ENCODE measurements at places on chromosomes 4 and X.
A peak's percentile ranks its signal among the peaks of the same experiment; 100 is the strongest.

- peak; percentile 3 for DNase-seq
These were observed 323.9 kb upstream of the CASK start for GRCh38 chrX:42247241-42247640.

DNA sequence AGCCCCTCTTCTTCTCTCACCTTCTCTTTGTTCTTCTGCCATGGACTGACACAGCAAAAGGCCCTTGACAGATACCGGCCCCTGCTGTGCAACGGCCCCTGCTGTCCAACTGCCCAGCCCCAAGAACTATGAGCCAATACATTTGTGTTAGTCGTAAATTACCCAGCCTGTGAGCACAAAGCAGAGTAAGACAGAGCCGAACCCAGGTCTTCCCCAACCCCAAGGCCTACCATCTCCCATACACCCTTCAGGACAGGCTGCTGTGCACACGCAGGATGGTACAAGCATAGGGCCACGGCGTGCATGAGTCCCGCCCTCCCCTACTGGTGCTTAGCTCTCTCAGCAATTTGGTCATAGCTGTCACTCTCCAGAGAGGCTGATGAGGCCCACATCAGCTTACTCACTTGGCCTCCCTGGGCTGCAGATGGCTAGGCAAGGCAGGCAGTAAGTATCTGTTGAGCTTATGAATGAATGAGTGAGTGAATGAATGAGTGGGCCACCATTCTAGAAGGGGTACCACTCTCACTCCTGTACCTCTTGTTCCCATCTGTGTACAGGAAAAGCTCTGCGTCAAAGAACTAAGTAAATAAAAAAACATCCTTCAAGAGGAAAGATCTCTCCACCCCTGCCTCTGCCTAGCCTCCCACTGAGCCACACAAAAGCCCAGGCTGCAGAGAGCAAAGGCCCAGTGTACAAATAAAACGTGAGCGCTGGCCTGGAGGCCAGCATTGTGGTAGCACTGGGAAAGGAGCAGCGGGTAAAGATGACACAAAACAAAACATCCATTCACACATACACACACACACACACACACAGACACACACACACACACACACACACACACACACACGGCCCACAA is 13.9 kb downstream of the WDR1 start:
- no peak for DNase-seq

- DNase-seq = peak; percentile 37
These were observed 87.8 kb downstream of the GPRASP3 start for GRCh38 chrX:102808336-102808735.

GRCh38 chrX:70009970-70010369 is 39.8 kb downstream of the AWAT2 start:
- no peak for DNase-seq

DNA sequence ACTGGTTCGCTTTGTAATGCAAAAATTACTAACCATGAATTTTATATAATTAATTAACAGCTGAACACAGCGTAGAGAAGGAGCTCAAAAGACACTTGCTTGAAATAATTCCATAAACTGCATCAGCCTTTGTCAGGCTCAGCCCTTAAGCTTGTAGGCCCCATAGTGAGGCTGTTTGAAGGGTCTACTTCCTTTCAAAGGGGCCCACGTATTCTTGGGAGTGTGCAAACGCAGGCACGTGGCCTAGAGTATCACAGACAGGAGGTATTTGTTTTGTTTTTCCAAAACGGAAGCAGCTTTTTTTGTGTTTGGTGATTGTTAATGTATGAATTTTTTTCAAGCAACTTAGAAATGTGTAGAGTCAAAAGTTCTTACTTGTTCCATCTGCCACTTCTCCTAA is 25.6 kb upstream of the EGF start:
- no peak for DNase-seq

DNA sequence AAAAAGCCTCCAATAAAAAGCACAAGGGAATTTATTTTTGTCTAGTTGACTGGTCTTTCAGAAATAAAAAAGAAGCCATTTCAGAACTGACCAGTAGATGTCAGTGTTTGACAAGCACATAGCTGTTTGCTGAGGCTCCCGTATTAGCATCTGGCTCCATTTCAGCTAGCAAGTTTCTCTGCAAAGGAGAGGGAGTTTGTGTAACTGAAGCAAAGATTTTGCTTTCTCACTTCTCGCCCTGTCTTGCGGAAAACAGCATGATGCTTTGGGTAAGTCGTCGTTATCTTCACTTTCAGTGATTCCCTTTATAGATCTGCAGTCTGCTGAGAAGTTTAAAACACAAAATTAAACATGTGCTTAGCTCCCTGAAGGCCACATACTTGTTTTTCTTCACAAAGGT is 85.5 kb downstream of the CT47B1 start:
- peak; percentile 65 for DNase-seq

DNA sequence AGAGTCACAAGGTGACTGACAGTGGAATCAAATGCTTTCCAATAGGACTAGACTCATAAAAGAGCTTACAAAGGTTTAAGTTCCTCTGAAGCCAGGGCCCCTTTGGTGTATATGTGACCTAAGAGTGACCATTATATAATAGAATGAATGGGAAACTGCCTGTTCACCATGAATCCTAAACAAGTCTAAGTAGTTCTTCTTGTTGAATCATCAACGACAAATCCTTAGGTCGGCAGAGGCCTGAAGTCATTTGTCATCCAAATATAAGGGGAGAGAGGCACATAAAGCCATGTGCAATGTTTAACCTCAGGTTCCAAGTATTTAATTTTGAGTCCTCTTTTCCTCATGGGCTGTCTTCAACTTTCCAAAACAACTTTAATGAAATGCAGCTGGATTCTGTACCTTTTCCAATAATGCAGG is 122.4 kb downstream of the RASL11B start:
- no peak for DNase-seq

DNA sequence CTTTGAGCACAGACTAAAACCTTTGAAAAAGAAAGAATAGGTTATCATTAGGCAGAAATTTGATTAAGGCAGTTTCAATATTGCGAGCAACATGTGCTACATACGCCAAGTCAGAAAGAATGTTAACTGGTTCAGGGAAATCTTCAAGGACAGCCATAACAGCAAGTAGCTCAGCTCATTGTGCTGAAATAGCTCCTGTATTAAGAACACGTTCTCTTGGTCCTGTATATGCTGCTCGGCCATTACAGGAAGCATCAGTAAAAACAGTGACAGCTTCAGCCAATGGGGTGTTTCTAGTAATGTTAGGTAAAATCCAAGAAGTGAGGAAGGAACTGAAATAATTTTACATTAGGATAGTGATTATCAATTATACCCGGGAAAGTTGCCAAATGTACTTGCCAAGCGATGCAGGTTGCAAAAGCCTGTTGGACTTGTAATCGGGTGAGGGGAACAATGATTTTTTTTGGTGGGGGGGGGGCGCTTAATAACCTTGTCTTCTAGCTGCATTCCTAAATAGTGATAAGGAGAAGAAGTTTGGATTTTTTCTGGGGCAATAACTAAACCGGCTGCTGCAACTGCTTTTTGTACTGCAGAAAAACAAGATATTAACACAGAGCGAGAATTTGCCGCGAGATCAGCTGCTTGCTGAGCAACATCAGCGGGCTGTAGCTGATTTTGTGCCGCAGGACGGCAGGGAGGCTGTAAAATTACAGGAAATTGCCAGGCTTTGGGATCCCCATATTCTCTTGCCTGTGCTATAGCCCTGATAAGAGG is 49.4 kb upstream of the RASSF6 start:
- DNase-seq = no peak

All from RPMI7951 (cell line).